Ovary (tissue), 10 donors: ENCODE measurements at places on chromosomes 12 and 14.

- DNase-seq = no peak
These were observed 179.4 kb downstream of the KSR2 start for GRCh38 chr12:117789195-117789912.

DNA sequence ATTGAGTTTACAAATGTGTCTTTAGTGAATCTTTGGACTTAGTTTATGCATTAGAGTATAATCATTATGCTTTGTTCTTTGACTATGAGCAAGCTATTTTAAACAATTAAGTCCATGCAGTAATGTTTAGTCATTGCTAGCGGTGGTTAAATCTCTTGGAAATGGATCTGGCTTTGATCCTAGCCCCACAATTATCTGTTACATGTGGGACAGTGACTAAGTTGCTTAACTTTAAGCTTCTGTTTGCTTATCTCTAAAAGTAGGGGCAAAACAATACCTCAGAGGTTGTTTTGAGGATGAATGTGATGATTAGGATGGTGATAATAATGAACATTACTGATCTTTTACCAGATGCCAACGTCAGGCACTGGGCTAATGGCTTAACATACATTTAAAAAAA, 124.2 kb downstream of the NPAS3 start:
- DNase-seq = no peak

GRCh38 chr14:68337279-68337678, 455.6 kb downstream of the ZFP36L1 start:
- no peak for DNase-seq

DNA sequence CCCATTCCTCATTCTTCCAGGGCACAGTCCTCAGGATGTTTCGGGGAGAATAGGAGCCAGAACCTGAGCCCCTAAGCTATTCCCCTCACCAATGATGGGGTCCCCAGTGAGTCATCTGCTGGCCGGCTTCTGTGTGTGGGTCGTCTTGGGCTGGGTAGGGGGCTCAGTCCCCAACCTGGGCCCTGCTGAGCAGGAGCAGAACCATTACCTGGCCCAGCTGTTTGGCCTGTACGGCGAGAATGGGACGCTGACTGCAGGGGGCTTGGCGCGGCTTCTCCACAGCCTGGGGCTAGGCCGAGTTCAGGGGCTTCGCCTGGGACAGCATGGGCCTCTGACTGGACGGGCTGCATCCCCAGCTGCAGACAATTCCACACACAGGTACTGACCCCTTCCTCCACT, 1.3 kb downstream of the SLC39A5 start:
- no peak for DNase-seq

DNA sequence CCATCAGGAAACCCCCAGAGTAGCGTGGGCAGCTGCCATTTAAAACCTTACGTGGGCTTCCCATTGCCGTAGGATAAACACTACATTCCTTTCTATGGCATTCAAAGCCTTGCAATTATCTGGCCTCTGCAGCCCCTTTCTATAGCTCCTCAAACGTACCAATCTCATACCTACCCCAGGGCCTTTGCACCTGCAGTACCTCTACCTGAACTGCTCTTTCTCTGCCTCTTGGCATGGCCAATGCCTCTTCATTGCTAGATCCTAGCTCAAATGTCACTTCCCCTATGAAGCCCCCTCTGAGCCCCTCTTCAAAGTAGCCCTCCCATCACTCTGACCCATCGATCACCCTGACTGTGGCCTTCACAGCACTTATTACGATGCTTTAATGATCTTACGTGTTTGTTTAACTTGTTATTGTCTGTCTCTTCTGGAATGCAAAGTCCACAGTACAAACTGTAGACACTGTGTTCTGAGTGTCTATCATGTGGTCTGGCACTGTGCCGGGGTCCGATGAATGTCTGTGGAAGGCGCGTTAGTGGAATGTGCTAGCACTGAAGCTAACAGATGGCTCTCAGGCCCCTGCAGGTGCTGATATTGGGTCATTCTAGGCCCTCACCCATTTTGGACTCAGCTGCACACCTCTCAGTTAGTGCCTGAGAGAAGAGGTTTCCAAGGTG, 157.3 kb upstream of the NOS1 start:
- DNase-seq = no peak

DNA sequence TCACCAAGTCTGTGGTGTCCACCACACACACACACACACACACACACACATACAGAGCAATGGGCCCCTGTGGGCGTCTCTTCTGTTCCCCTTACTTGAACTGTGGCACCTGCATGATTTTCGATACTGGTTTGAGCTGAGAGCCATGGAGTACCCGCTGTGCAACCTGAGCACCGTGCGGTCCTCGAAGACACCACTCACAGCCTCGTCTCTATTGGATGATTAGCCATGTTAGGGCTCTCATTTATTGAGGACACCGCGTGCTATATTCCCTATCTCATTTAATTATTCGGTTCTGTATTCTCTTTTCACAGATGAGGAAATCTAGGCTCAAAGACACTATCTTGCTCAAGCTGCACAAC, 623 bp upstream of the C14orf132 start:
- DNase-seq = no peak

DNA sequence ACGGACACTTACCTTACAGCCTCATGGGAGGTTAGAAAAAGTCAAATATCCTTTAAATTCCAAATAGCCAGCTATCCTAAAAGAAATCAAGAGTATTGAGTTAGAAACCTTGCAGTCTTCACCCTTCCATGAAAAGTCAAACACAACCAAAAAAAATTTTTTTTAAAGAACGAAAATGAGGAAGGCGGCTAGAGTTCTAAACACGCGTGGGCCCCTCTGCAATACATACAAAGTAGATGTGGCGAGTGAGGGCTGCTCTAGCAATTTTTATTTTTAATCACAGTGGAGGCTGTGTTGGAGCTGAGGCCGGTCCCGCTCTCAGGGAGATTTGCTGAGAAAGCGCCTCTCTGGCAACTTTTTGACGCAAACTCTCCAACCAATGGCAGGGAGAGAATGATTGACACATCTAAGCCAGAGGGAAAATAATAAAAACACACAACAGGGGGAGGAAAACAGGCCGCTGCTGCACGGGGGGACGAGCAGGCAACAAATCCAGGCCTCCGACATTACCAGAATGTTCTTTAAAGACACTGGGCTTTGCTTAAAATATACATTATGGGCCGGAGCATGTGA, at the start of gene OTX2:
Gene OTX2, minus strand, starts transcription at position 333 of the 573 bp plus-strand sequence. CDS start 5,023 bp downstream, outside the sequence.
- DNase-seq = no peak
